ENCODE measurements at places on chromosomes 12 and 14.

GRCh38 chr14:54314365-54315104 lies 82.3 kb upstream of the CDKN3 start:
- no peak for DNase-seq

- DNase-seq: no peak
Measured at GRCh38 chr14:106683631-106684030, 1157.2 kb downstream of the TMEM121 start.

DNA sequence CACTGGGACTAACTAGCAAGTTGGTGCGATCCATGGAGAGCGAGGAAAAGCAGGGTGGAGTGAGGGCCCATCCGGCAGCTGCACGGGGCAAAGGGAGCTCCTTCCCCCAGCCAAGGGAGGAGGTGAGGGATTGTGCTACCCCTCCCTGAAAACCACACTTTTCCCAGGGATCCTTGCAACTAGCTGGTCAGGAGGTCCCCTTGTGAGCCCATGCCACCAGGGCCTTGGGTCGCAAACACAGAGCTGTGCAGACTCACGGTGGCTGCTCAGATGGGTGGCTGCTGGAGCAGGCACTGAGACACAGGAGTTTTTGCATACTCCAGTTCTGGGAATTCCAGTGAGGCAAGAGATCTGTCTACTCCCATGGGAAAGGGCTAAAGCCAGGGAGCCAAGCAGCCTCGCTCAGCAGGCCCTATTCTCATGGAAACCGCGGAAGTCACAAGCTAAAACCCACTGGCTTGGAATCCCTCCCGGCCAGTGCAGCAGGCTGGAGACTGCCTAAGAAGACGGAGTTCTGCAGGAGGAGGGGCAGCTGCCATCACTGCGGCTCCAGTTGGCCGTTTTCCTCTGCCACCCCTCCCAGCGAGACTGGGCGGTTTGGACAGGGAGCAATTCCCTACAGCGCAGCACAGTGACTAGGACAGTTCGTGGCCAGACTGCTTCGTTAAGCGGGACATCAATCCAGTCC lies 10.9 kb upstream of the ZNF705A start:
- peak; percentile 1 for DNase-seq

GRCh38 chr12:116454950-116455447 lies 104.2 kb upstream of the MAP1LC3B2 start:
- no peak for DNase-seq

DNA sequence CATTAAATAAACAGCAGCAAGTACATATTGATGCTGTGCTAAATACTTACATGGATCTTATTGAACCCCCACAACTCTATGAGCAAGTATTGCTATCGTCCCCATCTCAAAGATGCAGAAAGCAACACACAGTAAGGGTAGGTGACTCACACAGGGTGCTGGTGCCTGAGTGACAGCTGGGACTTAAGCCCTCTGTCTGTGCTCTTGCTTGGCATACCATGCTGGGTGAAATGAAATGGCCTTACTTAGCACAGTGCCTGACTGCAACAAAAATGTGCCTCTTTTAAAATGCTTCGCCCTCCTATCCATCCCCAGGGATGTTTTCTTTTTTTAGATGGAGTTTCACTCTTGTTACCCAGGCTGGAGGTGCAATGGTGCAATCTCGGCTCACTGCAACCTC lies 788 bp downstream of the TEX52 start:
- DNase-seq: no peak

GRCh38 chr14:61503167-61503801 lies 181.9 kb downstream of the PRKCH start:
- DNase-seq: no peak

DNA sequence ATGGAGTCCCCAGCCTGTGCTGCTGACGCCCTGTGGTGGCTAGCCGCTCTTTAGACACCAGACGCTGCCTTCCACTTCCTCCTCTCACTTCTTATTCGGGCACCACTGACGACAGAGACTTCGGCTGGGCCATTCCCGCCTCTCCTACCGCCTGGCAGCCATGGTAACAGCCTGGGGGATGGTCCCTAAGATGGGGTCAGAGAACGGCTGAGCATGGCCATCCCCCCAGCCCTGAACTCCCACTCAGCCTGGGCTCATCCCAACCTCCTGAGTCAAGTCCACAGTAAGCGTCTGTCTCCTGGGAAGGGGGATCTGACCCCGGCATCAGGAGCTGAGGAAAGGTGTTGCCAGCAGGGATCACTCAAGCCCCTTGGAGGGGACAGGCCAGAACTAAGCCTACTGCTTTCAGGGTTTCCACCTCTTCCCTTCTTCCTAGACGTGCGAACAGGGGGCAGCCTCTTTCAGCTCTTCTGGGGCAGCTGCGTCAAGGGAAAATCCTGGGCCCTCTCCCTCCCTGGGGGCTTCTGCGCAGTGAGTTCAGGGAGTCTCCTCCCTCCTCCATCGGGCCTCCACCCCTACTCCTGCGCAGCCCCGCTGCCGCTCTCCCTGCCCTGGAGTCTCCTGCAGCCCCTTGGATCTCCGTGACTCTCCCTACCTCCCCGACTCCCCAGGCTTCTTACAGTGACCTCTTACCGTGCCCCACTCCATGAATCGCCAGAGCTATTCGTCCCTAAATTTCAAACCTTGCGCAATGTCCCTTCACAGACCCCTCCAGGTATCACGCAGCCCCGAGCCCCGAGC lies 643 bp upstream of the TAMALIN start:
- DNase-seq: no peak

DNA sequence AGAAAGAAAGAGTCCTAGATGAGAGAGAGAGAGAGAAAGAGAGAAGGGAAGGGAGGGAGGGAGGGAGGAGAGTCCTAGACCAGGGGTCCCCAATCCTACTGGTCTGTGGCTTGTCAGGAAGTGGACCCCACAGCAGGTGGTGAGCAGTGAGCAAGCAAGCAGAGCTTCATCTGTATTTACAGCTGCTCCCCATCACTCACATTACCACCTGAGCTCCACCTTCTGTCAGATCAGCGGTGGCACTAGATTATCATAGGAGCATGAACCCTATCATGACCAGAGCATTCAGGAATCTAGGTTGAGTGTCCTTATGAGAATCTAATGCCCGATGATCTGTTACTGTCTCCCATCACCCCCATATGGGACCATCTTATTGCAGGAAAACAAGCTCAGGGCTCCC lies 39.2 kb upstream of the AMN1 start:
- DNase-seq: no peak

DNA sequence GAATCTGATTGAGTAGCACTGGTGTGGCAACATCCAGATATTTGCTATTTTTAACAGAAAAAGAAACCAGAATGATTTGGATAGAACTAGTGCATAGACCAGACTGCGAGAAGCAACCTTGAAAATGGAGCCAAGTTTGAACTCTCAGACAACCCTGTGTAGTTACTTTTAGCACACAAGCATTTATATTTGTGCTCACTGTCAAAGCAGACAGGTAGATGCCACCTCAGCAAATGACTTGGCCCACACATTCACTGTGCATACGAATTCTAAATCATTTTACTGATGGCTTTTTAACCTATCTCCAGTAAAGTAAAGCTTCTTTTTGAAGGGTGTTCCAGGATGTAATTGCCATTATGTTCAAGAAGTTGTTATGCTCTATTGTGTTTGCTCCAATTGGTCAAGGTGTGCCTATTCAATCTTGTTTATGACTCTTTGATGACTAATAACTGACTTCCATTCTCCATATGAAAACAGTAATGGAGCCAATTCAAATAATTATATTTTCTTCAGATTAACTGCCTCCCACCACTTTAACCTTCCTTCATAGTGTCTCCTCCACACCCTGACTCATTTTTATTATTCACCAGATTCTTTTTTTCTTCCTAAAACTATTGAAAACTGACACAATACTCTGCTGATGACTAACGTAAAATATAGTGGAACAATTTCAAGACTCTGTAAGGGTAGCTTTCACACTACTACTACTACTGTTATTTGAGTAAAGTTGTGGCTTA lies 138.5 kb downstream of the CCER1 start:
- no peak for DNase-seq

- peak; percentile 20 for DNase-seq
Measured at GRCh38 chr12:28872654-28873268, 276.3 kb upstream of the FAR2 start.
